ENCODE measurements at places on chromosomes 7 and 10.

GRCh38 chr7:14717816-14718215, 184.7 kb downstream of the DGKB start:
- no peak for DNase-seq

- no peak for DNase-seq
Observed at GRCh38 chr10:28179006-28179742, 123.7 kb downstream of the MPP7 start.

DNA sequence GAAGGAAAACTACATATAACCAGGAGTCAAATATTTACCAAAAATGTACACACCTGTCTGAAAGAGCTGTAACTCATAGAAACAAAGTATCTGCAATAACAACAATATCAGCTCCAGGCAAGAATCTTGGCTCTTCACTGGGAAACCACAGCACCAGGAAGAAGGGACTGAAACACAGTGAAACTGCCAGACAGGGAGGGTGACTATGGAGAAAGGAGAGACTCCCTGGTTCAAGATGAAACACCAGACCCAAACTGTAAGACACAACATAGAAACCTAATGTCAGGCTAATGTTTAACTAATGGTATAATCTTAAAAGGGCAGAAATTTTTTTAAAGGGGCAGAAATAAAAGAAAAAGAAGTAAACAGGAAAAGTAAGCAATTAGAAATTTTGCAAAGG, 11.5 kb upstream of the TAS2R39 start:
- no peak for DNase-seq

DNA sequence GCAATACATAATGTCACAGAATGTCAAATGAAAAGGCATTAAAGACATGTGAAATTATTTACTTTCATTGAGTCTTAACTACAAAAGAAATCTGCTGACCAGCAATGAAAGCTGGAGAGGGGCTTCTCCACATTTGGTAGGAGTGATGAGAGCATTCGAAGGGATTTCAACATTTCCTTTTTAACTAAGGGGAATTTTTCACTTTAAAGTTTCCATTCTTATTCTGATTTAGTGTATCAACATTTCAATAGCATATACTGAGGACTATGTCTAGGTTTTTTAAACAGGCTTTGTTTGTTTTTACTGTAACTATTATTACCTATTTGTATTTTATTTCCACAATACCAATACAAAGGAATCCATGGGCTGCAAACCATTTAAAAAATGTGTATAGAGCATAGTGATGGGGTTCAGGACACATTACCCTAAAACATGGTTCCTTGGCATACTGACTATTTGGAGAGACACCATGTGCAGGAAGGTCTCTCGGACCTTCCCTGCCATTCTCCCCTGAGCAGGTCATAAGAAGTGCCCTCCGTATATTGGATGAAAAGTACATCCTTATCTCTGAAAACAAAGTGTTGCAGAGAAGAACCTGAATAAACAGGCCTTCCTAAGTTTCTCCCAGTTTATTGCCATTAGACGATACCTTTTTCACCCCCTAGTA, 278.7 kb downstream of the DOCK4 start:
- no peak for DNase-seq

- no peak for DNase-seq
Observed at GRCh38 chr7:45447296-45447695, 126.9 kb upstream of the ADCY1 start.

DNA sequence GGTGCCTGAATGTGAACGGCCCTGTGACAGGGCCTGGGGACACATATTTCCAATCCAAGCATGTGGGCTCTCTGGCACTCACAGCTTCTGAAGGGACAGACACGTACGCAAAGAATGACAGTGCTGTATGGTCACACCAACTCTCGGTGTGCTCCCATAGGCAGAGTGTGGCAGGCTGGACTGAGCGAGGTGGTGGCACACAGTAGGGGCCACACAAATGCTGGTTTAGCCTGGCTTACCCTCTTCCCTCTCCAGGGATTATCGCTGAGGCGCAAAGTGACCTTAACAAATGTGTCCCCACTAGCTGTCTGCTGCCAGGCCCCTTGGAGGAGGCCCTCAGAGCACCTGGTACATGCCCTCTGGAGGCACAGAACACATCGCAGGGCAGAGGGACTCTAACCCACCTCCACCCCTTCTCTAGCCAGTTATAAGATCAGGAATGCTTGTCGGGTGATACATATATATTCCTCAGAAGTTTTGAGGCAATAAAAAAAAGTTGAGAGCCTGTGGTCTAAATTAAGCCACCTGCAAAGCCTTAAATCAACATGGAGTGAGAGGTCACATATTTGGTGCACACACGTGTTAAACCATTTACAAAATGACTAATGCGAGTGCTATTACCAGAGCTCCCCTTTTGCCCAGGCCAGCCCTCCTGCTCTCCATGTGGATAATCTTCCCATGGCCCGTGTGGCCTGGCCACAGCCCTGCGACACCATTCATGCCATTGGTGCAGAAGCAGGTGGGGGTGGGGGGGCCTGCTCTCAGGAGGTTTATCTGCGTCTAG, 262.8 kb upstream of the GRB10 start:
- no peak for DNase-seq

DNA sequence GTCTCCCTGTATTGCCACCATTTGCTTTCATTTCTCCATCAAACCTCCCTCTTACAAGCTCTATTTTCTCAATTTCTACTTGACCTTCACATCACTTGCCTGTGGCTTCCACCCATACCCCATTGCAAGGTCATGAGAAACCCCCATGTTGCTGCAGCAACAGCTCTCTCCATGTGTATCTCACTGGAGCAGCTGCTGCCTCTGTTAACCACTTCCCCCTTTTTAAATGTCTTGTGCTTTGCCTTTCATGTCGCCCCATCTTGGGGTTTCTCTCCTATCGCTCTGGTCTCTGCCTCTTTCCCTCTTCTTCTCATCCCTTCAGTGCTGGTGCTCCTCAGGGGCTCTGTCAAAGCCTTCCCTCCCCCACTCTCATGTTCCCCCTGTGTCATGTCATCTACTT, 148.8 kb downstream of the CHN2 start:
- DNase-seq: peak; percentile 60

DNA sequence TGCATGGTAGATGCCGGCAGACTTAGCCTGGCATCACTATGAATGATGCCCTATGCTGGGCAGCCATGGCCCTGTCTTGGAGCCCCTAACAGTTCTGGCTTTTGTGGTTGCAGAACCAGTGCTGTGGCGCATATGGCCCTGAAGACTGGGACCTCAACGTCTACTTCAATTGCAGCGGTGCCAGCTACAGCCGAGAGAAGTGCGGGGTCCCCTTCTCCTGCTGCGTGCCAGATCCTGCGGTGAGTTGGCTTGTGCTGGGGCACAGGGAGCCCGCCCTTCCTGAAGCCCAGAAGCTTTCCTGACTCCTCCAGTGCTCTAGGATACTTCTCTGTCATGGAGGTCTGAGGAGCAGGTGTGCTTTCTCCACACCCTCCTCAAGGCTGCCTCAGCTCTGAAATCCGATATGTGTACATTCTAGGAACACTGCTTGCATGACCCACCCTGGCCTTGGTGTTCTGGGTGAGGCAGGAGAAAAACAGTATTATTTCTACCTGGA, 25.6 kb upstream of the SH2D4B start:
- DNase-seq: no peak

DNA sequence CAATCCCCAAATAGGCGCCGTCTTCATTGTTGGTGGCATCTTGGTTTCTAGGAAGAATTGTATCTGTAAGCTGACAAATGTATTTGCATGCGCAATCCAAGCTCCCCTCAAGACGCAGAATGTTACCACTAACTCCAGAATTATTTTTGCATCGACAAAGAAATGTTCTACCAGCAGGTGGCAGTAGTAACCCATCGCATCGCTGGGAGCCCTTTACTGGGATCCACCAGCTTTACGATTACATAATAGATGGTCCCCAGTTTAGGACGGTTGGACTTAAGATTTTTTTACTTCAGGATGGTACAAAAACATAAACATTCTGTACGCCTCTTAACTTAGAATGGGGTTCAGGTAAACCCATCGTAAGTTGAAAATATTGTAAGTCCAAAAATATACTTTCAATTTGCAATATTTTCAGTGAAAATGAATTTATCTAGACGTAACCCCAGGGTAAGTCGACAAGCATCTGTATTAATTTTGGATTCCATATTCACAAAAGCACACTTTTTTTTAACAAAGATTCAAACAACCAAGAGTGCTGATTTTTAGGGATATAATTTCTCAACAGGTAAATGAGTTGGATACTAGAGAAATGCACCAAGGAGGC, 114.0 kb upstream of the COBL start:
- no peak for DNase-seq

DNA sequence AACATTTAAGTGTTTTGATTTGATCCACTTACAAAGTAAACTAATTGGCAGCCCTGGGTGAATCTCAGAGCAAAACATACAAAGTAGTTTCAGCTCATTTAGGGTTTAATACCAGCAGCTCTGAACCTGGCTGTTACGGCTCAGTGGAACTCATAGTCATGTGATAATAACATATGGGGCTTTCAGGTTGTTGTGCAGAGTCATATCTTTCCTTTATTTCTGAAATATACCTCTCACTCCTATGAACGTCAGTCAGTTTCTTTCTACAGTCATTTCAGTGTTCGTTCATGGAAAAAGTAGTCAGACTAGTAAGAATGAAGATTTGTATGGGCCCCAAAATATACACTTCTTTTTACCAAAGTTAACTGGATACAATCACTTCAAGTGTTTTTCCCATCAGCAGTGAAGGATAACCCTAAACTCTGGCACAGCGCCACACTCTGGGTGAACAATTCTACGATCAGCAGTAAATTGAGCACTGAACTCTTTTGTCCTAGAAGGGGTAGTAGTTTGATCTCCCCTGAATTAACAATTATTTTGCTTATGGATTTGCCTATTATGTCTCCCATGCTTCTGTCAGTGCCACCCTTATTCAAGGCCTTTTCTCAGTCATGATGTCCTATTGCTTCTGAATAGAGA, 218.6 kb downstream of the THSD7A start:
- no peak for DNase-seq

GRCh38 chr7:148708026-148708885, 9.6 kb downstream of the CUL1 start:
- no peak for DNase-seq

- DNase-seq: no peak
Observed at GRCh38 chr7:195010-195829, 2.8 kb downstream of the FAM20C start.

DNA sequence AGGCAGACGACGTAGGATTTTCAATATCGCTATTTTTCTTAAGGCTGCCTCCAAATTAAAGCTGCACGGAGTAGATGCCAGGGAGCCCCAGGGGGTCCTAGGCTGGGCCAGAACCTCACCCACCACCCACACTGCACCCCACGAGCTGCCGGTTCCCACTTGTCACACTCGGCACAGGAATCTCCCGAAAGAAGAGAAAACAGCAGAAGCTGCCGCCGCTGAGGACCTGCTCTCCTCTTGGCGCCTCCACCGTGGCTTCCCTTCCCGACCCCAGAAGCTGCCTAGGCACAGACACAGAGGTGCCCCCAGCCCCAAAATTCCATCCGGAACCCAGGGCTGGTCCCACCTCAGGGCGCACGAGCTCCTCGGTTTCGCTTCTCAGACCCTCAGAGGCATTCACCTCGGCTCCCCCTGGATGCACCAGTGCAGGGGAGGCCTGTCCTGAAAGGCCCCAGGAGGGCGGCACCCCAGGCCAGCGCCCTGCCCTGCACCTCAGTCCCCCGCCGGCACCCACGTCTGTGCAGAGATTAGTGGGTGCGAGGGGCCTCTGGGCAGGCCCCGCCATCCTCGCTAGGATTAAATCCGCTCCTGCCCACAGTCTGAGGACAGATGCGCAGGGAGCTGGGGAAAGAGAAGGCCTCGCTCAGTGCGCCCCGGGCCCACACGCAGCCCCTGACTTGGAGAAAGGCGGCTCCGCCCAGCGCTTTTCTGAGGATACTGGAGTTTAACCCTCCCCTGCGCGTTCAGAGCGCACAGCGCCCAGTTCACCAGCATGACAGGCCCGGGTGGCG, 99.2 kb downstream of the PTPRN2 start:
- DNase-seq: no peak

DNA sequence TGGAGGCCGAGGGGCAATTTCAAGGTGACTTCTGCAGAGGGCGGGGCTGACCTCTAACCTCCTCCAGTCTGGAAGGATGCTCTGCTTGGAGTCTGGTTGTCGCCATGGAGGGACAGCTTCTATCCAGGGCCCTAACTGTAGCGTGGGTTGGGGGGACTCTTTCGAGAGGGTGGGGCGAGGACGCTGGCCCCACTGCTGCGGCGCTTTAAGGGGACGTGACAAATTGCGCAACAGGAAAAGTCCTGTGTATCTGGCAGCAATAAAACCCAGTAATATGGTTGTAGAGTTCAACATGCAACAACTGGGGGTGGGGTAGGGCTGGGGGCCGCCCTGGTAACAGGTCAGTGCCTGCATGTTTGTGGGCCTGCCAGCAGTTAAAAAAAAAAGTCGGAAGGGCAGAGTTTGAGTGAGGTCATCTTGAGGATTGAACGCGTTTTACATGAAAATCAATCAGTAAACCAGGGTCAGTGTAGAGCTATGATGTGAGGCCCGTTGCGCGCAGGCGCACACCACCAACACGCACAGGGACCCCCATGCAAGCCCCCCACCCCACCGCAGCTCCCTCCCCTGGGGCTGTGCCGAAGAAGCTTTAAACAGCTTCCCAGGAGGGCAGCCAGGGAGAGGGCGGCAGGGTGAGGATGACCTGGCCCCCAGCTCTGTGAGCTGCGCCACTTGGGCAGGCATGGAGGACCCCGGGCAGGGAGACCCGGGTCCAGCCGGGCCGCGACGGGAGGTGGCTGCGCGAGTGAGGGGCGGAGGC, 4.3 kb downstream of the SHH start:
- DNase-seq: no peak

DNA sequence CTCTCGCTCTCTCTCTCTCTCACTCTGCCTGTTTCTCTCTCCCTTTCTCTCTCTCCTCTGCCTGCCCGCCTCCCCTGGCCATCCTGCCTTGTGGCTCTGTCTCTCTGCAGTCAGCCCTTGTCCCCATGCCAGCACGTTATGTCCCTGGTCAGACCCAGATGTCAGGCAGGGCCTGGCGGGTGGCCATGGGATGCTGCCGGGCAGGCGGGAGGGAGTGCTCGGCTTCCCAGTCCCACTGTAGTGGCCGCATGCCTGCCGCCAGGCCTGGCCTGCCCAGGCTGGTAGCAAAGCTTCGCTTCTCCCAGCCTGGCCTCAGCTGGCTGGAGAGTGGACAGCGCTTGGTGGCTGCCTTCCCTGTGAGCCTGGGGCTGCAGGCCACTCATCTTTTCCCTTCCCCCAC, 121.5 kb upstream of the ZNF716 start:
- DNase-seq: no peak

DNA sequence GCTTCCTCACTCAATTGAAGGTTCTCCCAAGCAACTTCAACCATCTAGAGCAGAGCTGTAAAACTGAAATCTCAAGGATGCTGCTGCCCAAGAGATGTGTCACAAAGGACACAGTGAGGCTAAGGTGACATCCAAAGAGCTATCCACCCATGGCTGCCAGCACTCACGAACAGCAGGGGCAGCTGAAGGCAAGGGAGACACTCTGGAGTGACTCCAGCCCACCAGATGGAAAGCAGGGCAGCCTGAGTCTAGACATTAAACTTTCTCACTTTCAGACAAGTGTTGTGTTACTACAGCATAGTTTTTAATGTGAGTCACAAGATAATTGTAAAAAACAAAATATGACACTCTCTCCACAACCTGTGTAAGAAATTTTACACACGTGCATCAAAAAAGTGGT, 113.5 kb downstream of the LARP4B start:
- no peak for DNase-seq
